ENCODE measurements at places on chromosomes 12 and 14.

- no peak for DNase-seq
Measured at GRCh38 chr12:75177997-75178396, 31.6 kb downstream of the KCNC2 start.

DNA sequence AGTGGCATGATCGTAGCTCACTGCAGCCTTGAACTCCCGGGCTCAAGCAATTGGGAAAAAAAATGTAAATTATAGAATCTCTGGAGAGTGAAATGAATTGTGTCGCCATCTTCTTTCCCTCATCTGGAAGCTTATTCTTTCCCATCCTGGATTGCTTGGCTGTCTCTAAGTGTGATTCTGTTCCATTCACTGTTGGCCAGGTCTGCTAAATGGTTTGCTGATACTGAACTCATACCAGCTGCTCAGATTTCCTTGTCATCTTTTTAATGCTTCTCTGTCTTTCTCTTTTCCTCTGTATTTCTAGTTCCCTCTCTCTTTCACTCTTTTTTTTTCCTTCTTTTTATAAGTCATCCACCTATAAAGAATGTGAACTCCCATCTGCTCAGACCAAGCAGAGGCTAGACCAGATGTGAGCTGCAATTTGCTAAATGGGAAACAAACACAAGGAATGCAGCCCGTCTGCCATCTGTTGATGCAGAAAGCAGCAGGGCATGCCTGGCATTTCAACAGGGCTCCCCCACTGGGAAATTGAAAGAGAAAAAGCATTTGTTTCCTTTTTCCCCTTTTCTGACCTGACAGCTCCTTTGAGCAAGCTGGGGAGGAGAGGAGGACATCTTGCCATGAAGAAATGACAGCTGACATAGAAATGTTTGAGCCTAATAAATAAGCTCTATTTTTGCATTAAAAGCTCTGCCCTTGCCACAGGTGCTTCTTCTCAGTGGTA, 1823.6 kb upstream of the FLRT2 start:
- no peak for DNase-seq

- DNase-seq, result no peak
Measured at GRCh38 chr12:109762673-109763191, 49.1 kb downstream of the FAM222A start.

GRCh38 chr12:122486805-122487426, 13.8 kb downstream of the ZCCHC8 start:
- no peak for DNase-seq

GRCh38 chr14:75715926-75716780, 55.1 kb downstream of the TTLL5 start:
- no peak for DNase-seq

DNA sequence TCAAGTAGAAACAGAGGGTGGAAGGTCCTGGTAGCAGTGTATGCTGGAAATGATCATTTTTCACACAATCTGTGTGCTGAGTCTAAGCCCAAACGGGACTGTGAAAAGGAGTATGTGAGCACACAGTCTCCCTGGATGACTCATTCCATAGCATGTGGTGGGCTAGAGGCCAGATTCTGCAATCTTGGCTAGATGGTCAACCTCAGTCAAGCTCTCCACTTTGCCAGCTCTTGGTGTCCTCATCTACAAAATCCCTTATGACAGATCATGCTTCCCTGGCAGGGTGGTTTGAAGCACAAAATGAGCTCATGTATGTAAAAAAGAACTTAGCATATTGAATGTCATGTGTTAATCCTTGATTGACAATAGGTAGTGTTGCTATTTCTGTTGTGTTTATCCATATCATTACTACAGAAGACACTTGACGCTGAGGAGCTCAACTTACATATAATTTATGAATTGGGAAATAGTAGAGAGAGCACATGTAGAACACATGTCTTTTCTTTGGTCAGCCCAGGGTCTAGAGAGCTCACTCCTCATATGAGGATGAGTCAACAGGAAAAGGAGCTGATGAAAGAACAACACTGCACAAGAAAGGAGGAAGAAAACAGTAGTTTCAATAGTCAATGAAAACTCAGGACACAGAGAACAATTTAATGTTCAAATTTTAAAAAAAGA, 517.5 kb downstream of the BCL11B start:
- DNase-seq, result no peak

Measured in NCI-H187 treated with DMSO at 0.1 percent for 48 hours (cell line).